ENCODE measurements at places on chromosomes 5 and 9.
A peak's percentile ranks its signal among the peaks of the same experiment; 100 is the strongest.

GRCh38 chr9:5629312-5630080 lies 589 bp downstream of the RIC1 start:
- H3K4me1 ChIP-seq = peaks cover 3% of the 10 kb centered on the region
- H3K27me3 ChIP-seq = no peaks in the 10 kb centered on the region
- no peak for DNase-seq
- H3K4me3 ChIP-seq = peak overlapping the region; percentile 65

- H3K36me3 ChIP-seq = no peaks in the 10 kb centered on the region
- H3K27ac ChIP-seq = no peak overlapping the region
- no peaks in the 10 kb centered on the region for H3K27me3 ChIP-seq
- no peaks in the 10 kb centered on the region for H3K4me1 ChIP-seq
These were observed 72.7 kb upstream of the ASS1 start for GRCh38 chr9:130372057-130372456.

DNA sequence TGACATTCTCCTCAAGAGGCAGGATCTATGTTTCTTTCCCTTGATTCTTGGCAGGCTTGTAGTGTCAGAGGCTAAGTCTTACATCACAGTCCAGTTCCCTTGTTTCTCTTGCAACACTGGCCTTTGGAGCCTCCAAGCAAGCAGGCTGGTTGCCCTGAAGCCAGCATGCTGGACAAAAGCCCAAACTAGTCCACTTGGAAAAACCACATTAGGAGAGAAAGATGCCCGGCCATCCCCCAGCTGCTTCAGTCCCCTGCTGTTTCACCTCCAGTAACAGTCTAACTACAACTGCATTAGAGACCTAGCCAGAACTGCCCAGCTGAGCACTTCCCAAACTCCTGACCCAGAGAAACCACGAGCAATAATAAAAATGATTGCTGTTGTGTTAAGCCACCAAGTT lies 87.6 kb downstream of the ADAMTS6 start:
- H3K36me3 ChIP-seq = no peaks in the 10 kb centered on the region
- H3K27ac ChIP-seq = no peak overlapping the region
- DNase-seq = no peak
- no peak overlapping the region for H3K4me3 ChIP-seq
- H3K27me3 ChIP-seq = no peaks in the 10 kb centered on the region

DNA sequence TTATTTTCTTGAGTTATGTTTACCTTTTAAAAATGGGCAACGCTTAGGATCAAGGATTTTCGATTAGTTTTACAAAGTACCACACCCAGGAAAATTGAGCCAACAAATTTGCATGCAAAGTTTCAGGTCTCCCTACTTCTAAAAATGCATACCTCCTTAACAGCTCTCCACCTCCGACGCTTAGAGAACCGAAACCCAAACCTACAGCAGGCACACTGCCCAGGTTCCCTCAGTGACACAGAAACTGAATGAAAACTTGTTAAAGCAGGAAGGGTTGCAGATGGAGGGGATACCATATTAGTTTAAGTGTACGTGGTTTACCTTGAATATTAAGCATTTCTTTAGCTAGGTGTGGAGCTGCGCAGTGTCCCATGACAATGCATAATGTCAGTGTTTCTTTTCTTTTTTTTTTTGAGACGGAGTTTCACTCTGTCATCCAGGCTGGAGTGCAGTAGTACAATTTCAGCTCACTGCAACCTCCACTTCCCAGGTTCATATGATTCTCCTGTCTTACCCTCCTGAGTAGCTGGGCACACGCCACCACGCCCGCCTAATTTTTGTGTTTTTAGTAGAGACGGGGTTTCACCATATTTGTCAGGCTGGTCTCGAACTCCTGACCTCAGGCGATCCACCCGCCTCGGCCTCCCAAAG lies 1.6 kb upstream of the SUB1 start:
- H3K27ac ChIP-seq = no peak overlapping the region
- peaks cover 3% of the 10 kb centered on the region for H3K36me3 ChIP-seq
- no peaks in the 10 kb centered on the region for H3K27me3 ChIP-seq
- peak overlapping the region; percentile 83 for H3K4me3 ChIP-seq
- DNase-seq = no peak
- peaks cover 8% of the 10 kb centered on the region for H3K4me1 ChIP-seq

DNA sequence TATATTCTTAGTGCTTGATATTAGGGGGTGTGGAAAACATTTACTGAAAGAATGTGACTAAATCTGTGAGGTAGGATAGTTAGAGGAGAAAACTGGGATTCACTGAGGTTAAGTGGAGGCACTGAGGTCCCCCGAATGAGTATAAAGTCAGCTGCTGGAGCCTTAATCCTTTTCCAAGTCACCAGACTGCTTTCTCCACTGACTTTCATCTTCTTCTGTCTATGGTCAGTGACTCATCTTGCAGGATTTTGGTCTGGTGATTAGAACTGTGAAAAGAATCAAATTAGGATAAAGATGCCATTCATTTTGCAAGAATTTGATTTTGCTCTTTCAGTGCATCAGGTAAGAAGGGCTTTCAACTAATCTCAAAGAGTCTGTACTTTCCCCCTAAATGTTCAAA lies 89.3 kb upstream of the ALDH1A1 start:
- no peaks in the 10 kb centered on the region for H3K36me3 ChIP-seq
- H3K27me3 ChIP-seq = no peaks in the 10 kb centered on the region
- H3K27ac ChIP-seq = no peak overlapping the region

DNA sequence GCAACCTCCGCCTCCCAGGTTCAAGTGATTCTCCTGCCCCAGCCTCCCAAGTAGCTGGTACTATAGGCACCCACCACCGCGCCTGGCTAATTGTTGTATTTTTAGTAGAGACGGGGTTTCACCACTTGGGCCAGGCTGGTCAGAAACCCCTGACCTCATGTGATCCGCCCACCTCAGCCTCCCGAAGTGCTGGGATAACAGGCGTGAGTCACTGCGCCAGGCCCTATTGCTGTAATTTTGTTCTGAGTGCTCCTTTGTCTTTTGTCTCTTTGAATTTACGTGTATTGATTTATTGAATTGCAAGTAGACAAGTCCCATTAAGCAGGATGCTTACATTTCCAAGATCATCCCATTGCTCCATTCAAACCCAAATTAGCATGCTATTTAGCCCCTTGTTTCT lies 186.7 kb downstream of the MSX2 start:
- H3K36me3 ChIP-seq = no peaks in the 10 kb centered on the region
- H3K27me3 ChIP-seq = peaks cover 5% of the 10 kb centered on the region
- H3K4me1 ChIP-seq = no peaks in the 10 kb centered on the region
- no peak overlapping the region for H3K27ac ChIP-seq
